NCI-H524 treated with DMSO at 0.1 percent for 48 hours (cell line): ENCODE measurements at places on chromosomes 2 and 18.

DNA sequence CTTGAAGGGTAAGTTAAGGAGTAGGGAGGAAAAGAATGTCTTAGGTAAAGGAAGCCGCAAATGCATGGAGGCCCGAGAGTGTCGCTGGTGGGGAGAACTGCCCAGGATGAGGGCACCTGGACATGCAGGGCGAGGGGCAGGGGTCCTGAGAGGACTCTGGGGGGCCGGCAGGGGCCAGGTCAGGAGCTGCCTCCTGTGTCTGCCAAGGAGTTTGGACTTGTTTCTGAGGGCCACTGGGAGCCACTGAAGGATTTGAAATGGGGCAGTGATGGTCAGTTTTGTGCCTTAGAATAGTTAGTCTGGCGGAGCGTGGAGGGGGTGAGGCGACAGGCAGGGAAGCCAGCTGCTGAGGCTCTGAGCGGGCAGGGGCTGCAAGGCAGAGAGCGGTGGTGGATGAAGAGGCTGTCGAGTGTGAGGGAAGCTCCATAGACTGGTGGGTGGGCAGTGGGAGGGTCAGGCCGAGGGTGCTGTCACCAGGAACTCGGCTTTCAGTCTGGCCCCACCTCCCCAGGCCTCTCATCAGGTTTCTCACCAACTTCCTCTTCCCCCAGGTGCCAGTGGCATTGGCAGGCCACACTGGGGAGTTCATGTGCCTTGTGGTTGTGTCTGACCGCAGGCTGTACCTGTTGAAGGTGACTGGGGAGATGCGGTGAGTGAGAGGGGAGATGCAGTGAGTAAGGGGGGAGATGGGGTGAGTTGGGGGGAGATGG, 14.7 kb upstream of the SLC4A3 start:
- DNase-seq, result no peak

- DNase-seq, result no peak
Observed at GRCh38 chr2:208541461-208541988, 134.9 kb downstream of the PTH2R start.

DNA sequence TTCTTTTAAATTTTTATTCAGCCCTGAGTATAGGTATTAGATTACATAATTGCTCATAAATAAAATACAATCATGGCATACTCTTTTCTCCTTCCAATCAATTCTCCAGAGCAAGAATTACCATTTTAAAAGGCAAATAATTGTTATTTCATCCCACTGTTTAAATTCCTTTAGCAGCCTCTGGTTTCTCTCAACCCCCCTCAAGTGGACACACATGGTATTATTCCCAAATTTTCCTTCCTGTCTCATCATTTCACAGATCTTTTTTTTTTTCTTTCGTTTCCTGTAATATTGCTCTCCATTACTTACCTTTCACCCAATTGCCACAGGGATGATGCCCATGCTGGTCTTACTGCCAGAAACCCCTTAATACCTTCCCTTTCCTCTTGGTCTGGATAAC, 385.2 kb downstream of the RIT2 start:
- no peak for DNase-seq

GRCh38 chr2:171341394-171342066, 92.3 kb downstream of the METTL8 start:
- no peak for DNase-seq

- no peak for DNase-seq
Observed at GRCh38 chr2:199744260-199744659, 106.7 kb downstream of the FTCDNL1 start.

DNA sequence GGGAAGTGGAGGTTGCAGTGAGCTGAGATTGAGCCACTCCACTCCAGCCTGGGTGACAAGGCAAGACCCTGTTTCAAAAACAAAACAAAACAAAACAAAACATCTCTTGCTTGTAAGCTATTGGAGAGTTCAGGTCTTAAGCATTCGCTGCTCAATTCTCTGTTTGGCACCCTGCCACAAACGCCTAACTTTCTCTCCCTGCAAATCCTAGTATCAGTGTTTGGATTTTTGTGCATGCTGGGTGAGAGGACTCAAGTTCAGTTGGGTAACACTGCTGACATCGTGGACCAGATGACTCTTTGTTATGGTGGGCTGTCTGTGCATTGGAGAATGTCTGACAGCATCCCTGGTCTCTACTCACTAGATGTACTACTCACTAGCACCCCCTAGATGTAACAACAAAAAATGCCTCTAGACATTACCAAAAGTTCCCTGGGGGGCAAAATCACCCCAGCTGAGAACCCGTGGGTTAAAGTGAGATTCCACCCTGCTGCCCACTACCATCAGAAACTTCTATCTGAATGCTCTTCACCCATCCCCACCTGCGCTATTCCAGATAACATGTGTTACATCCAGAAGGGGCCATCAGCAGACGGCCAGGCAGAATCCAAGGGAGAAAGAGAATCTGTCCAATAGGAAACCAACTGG, 50.9 kb downstream of the CACNB4 start:
- no peak for DNase-seq

- DNase-seq, result no peak
Observed at GRCh38 chr2:194380011-194380410, 1277.0 kb upstream of the SLC39A10 start.

GRCh38 chr2:46866770-46867246, 48.8 kb downstream of the MCFD2 start:
- no peak for DNase-seq

GRCh38 chr2:185583058-185583816, 155.4 kb upstream of the FSIP2 start:
- DNase-seq, result no peak

GRCh38 chr2:10835052-10835970, 22.7 kb upstream of the PDIA6 start:
- DNase-seq, result peak; percentile 49

DNA sequence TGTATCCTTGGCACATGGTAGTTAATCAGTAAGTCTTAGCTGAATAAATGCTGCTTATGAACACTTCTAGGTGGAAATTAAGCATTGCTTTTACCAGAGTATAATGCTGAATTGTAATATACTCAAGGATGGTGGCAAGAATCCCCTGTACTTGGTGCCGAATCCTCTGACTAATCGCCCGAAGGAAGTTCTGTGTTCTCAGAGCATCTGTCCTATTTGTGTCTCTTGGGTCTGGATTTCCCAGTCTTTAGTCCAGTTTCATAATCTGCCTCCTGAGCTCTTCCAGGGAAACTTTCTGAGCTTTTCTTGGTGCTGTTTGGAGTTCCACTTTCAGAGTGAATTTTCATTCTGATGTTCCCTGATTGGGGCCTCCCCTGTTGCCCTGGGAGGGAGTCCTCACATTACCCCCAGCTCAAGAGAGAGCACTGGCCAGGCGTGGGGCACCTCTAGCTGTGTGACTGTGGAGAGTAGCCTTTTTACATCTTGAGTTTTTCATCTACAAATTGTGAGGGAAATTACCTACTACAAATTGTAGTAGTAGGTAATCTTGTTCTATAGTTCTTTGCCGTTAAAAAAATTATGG, 144.9 kb downstream of the LTBP1 start:
- no peak for DNase-seq

DNA sequence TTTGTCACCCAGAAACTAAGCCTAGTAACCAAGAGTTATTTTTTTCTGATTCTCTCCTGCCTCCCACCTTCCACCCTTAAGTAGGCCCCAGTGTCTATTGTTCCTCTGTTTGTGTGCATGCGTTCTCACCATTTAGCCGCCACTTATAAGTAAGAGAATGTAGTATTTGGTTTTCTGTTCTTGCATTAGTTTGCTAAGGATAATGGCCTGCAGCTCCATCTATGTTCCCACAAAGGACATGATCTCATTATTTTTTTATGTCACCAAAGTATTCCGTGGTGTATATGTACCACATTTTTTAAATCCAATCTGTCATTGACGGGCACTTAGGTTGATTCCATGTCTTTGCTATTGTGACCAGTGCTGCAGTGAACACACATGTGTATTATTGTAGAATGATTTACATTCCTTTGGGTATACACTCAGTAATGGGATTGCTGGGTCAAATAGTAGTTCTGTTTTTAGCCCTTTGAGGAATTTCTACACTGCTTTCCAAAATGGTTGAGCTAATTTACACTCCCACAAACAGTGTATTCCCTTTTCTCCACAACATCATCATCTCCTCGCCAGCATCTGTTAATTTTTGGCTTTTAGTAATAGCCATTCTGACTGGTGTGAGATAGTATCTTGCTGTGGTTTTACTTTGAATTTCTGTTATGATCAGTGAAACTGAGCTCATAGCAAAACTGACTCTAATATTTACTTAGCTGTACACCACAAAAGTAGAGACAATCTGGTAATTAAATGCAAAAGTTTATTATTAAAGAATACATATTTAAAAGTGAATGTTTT, 660.1 kb upstream of the SLC8A1 start:
- DNase-seq, result no peak

DNA sequence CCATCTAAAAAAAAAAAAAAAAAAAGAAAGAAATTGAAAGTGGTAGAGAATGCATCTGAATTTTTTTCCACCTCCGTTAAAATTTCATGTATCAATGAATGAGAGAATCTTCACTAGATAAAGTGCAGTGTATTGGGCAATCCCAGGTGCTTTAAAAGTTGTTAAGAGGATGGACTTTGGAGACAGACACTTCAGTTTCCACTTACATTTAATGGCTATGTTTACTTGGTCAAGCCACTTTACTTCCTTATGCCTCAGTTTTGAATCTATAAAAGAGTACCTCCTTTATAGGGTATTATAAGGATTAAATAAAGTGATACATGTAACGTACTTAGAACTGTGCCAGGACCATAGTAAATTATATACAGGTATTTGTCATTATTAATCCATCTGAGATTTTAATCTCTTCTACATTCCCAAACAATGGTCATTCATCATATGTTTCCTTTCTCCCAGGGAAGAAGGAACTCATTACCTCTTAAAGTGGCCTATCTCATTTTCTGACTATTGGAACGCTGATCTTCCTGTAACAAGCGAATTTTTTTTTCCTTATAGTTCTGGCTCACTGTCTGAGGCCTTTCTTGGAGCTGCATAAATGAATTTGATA, 29.1 kb upstream of the TANK start:
- DNase-seq, result peak; percentile 10

DNA sequence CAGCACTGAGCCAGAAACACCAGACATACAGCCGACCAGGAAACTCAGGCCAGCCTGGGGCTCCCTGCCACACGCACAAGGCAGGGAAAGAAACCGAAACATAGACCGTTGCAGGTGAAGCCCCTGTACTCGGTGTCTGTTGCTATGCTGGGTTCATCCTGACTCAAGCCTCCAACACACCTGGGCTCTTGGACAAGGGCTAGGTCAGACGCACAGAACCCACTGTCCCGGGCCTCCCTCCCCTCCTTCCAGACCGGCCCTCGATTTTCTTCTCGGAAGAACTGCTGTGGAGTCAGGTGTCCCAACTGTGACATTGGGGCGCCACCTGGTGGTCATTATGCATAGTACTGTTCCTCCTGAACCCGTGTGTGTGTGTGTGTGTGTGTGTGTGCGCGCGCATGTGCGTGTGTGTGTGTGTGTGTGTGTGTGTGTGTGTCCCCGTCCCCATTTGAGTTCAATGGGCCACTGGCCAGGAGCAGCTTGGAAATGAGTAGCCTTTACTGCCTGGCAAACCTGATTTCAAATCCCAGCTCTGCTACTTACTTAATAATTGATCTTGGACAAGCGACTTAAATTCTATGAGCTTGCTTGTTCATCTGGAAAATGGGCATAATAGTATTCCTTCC, 55.4 kb upstream of the GLI2 start:
- DNase-seq, result peak; percentile 44

DNA sequence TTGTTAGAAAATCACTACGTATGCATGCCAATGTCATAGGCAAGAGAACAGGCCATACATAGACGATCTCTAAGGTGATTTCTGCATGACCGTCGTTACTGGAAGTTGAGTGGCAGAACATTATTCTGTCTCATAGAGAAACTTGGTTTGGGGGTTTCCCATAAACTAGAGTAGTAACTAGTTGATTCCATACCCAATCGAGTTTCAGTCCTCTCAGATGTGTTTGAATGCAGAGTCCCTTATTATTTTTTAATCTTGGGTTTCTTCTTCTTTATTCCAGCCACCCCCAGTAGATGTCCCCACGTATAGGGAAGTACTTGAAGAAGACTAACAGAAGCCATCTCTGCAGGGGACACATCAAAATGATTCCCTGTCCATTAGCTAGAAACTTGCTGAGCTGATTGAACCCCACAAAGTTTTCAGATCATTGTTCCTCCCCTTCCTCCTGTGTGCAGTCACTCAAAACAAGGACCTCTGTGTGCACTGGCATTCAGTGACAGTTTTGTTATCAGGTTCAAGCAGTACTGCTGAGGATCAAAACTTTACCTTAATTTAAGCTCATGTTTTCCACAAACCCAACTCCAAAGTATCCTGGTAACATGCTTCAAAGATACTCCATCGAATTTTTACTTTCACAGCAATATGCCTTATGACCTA, 68.4 kb upstream of the CDCA7 start:
- no peak for DNase-seq

GRCh38 chr2:207974216-207974605, 51.1 kb downstream of the PLEKHM3 start:
- DNase-seq, result no peak

GRCh38 chr2:37149626-37150322, 7.0 kb downstream of the EIF2AK2 start:
- no peak for DNase-seq

- DNase-seq, result no peak
Observed at GRCh38 chr2:42107249-42108042, 59.6 kb downstream of the PKDCC start.

GRCh38 chr2:148048475-148049221, 27.8 kb downstream of the MBD5 start:
- no peak for DNase-seq

GRCh38 chr2:226426292-226426736, 373.3 kb downstream of the IRS1 start:
- DNase-seq, result no peak

DNA sequence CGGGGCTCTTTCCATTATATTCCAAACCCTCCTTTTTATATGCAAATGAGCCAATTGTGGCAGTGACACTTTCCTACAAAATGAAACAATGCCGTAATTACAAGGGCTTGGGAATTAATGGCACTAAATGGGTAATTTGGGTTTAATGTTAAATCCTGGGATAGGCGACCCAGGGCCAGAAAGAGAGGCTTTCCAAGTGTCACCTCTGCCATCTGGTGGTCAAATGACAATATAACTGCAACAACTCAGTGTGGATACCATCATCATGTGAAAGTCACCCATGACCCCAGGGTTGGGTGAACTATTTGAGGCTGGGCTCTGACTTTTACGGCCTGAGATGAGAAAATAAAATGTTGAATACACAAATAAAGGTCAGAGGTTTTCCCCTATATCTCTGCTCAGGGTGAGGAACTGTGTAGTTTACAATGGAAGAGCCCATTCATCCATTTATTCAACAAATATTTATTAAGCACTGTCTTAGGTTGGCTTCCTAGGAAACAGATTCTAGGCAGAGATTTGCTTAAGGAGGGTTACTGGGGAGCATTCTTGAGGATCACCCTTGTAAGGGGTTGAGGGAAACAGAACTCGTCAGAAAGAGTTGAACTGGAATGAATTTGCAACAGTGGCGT, 13.6 kb upstream of the THADA start:
- no peak for DNase-seq

DNA sequence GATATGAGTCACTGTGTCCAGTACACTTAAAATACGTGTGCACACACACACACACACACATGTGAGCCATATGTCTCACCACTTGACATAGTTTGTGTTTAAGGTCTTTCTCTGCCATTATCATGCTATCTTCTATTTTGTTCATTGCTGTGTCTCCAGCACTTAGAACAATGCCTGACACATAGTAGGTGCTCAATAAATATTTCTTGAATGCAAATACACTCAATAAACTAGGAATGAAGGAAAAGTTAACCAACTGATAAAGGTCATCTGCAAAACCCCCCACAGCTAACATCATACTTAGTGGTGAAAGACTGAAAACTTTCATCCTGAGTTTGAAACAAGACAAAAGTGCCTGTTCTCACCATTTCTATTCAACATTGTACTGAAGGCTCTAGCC, 4.4 kb downstream of the MOCOS start:
- DNase-seq, result no peak
